ENCODE measurements at places on chromosomes 6 and 20.

- DNase-seq = no peak
These were observed 20.1 kb downstream of the ACOT13 start for GRCh38 chr6:24686946-24687345.

- no peak for DNase-seq
These were observed 81.4 kb downstream of the SLC22A3 start for GRCh38 chr6:160429620-160429895.

DNA sequence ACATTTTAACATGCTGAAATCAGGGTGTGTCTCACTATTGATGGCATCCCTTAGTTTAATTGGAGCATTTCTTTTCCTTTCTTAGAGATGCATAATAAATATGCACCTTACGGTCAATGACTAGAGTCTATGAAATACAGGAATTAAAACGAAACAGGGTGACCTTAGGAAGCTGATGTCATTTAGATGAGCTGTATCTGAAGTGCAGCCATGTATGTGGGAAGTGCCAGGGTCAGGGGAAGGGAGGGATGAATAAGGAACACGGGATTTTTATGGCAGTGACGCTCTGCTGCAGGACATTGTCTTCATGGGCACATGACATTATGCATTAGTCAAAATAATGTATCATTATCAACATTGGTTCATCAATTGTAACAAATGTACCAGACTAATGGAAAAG is 84.0 kb downstream of the AGPAT4 start:
- DNase-seq = no peak

- DNase-seq = no peak
These were observed 8.5 kb upstream of the MCM3 start for GRCh38 chr6:52293067-52293466.

DNA sequence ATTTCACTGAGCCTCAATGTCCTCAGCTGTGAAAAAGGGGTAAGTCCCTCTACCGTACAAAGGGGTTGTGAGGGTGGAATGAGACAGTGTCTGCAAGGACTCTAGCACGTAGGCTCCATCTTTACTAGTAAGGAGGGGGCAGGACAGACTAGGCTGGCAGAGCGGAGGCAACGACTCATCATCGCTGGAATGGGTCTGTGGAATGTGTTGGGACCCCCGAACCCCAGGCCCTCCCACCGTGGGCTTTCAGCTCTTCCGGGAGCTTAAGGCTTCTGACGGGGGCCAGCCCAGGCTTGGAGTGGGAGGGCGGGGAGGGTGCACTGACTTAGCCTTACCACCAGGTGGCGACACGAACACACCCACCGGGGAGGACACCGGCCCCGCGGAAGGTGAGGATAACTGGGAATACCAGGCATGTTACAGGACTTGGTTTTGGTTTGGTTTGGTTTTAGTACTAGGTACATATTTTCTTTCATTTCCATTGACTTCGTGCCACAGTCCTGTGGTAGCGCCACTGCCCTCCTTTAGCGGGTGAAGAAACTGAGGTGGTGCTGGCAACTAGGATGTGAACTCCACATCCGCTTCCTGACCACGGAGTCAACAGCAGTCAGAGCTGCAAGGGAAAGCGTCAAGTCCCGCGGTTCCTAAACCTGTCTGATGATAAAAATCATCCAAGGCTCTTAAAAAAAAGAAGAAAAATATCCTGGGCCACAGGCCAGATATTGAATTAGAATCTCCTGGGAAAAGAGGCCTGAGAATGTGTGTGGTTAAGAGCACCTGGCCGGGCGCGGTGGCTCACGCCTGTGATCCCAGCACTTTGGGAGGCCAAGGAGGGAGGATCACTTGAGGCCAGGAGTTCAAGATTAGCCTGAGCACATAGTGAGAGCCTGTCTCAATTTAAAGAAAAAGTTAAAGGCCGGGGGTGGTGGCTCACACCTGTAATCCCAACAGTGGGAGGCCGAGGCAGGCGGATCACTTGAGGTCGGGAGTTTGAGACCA is 10.3 kb upstream of the TULP1 start:
- DNase-seq = peak; percentile 68

DNA sequence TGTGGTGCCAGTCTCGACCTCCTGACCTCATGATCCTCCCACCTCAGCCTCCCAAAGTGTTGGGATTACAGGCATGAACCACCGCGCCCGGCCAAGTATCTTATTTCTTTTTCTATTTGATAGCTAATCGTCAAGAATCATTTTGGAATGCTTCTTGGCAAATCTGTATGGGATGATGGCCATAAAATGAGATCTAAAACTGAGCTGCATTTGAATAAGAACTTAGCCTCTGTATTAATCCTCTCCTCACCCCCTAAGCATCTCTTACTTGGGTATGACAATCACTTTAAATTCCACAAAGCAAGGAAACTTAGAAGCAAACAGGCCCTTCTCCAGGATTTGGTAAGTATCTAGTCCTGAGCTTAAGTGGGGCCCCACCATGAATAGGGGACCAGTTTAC is 108.9 kb upstream of the BTBD3 start:
- DNase-seq = no peak

DNA sequence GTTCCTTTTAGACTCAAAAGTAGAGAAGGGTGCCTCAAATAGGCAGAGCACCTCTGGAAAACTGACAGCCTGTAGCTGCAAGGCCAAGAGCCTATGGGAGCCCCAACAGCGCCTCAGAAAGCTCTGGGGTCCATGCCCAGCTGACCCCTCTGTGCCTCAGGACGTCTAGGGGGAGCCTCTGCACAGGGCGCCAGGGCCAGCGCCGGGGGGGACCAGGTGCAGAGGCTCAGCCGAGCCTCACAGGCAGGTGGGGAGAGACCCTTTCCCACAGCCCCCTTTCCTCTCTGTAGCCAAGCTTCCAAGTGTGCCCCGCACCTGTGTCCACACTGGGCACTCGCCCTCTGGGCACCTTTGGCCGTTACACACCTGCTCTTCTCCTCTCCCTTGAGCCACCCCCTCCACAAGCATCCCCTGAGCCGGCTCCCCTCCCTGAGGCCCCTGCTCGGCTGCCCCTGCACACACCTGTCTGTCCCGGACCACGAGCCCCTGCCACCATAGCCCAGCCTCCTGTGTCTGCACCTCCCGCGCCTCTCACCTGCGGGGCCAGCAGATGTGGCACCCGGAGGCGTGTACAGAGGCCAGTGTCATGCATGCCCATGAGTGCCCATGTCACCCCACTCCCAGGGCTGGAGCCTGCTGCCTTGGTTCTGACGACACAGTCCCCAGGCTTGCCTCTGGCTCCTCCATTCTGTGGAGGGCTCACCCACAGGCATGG is 53.2 kb downstream of the GINS1 start:
- no peak for DNase-seq

Data from activated T-helper 1 cell treated with anti-CD3 and anti-CD28 coated beads, Interleukin-2, amount 50 U/mL, for 16 hours (primary cell).